Right ventricle myocardium superior (tissue), 1 donor: ENCODE measurements at places on chromosomes 5 and 9. TPM values are rescaled to one million over a fixed set of nuclear protein-coding genes. Genes with fewer than 3 reads are reported as not detected.

The AKNA gene
- 4.6 TPM for total RNA-seq

The VPS13A gene
- total RNA-seq = 35.0 TPM

The TLR4 gene
- 15.6 TPM for total RNA-seq

The NUDT12 gene
- total RNA-seq = 11.6 TPM

The PTGS1 gene
- total RNA-seq = 4.0 TPM

GRCh38 chr9:131464354-131465000, 38.2 kb upstream of the POMT1 start:
- DNase-seq = no peak

DNA sequence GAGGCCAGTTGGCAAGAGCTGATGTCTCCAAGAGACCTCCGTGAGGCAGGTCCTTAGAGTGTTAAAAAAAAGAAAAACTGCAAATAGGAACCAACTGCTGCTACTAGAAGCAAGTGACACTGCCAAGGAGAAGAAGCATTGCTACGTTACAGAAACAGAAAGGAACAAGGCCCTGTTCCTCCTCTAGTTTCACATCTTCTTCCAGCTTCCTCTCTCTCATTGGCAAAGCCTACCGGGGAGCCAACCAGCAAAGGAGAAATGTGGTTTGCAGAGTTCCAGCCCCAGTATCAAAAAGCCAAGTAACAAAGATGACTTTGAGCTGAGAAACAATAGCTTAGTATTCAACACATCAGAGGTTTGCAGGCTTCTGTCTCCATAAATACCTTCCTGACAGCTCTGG, 145.9 kb downstream of the PRELID2 start:
- DNase-seq = no peak

DNA sequence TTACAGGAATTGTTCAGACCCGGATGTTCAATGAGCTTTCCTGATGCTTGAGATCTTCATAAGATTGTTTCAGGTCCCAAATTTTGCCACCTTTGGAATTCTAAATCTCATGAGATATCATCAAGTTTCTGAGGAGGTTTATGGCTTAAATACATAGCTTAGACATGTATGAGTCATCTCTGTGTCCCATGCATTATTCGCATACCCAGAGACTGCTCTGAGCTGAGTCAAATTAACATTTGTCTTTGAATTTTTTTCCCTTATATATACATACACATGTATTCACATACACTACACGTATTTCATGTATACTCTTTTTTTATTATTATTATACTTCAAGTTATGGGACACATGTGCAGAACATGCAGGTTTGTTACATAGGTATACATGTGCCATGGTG, 744.6 kb downstream of the BRINP1 start:
- DNase-seq = no peak

DNA sequence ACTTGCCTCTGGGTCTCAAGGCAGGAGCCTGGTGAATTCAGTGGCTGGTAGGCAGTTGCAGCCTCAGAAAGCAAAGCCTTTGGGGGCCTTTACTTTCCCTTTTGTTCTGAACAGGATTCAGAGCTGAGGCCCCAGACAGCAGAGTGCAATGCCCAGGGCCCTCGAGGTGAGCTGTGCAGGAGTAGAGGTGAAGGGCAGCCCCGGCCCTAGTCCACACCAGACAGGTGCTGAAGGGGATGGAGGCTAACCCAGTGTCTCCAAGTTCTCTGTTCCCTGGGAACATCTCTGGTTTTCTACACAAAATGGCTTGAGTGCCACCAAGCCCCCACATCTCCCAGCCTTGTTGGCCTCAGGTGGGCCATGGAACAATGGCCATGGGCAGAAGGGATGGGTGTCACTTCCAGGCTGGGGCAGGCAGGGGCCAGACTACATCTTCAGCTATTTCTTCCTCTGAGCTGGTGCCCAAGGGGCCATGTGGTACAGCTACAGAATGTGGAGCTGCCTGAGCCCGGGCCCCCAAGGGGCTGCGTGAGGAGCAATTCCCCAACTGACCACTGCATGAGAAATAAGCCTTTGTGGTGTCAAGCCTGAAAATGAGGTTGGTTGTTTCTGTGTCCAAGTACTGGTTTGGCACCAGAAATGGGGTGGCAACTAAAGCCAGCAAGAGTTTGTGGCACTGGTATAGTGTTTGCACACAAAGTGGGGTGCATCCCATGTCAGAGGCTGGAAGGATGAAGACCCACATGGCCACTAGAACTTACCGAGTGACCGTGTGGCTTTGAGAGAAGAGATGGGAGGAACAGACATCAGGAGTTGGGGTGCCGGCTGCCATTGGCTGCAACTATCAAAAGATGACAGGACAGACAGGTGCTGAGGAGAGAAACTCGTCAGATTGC, 57.8 kb downstream of the BARX1 start:
- DNase-seq = peak; percentile 11

GRCh38 chr5:168882283-168882682, 303.1 kb upstream of the PANK3 start:
- no peak for DNase-seq

GRCh38 chr9:127968042-127968441, 12.7 kb downstream of the EEIG1 start:
- no peak for DNase-seq

- DNase-seq = no peak
Observed at GRCh38 chr5:150077996-150078801, 8.2 kb downstream of the CSF1R start.

DNA sequence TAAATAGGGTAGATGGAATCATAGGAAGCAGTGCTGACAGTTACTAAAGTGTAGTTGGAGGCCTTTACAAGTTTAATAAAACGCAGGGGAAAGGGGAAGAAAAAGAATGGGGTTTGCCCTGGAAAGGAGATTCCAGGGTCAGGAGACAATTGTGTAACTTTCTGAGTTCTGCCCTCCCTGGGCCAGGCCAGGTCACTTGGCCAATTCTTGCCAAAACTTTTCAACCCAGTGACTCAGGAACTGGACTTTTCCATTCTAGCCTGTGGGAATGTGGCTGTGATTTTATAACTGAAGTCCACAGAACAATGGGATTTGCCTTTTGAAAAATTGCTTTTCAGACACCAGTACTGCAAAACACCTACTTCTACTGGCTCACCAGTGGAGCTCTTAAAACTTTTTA, 289.8 kb upstream of the ANKRD55 start:
- no peak for DNase-seq

- DNase-seq = no peak
Observed at GRCh38 chr5:176364765-176365350, 429 bp upstream of the ARL10 start.

DNA sequence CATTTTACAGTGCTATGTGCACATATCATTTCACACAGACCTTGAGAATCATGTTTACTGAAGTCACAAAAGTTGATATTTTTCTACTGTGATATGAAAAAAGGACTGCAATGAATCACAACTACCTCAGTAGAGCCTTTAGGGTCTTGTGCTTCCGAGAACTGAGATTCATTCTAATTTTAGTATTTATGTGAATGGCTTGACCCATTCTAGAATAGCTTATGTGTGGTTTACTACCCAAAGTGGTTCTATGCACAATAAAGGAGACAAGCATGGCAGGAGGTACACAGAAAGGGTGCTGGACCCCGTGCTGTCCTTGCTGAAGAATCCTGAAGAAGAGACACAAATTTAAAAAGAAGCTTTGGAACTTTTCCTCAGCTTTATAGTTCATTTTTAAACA, 28.2 kb downstream of the MEF2C start:
- DNase-seq = no peak

GRCh38 chr5:84477485-84477884, 92.8 kb upstream of the EDIL3 start:
- DNase-seq = no peak

DNA sequence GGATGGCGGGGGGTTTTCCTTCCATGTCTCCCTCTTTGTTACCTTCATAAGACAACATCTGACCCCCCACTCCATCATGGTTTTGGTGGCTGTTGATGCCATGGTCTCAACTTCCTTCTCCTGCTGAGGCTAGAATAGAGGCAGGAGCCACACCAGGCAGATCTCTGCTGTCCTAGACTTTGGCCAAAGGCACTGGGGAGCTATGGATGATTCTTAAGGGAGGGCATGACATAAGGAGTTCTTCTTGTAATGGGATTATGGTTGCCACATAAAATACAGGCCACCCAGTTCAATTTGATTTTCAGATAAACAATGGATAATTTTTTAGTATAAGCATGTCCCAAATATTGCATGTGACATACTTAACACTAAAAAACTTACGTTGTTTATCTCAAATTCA, 52.2 kb upstream of the IER5L start:
- DNase-seq = no peak

- DNase-seq = no peak
Observed at GRCh38 chr5:151551985-151552384, 39.1 kb downstream of the FAT2 start.
